H4 (cell line): ENCODE measurements at places on chromosomes 7 and 10. TPM values are rescaled to one million over a fixed set of nuclear protein-coding genes. Genes with fewer than 3 reads are reported as not detected.

GRCh38 chr10:132447446-132448247, 50.6 kb downstream of the PWWP2B start:
- DNase-seq, result peak; percentile 45

The PRRT4 gene
- 0.21 TPM in 1 of 2 replicates, not detected in the other for total RNA-seq

DNA sequence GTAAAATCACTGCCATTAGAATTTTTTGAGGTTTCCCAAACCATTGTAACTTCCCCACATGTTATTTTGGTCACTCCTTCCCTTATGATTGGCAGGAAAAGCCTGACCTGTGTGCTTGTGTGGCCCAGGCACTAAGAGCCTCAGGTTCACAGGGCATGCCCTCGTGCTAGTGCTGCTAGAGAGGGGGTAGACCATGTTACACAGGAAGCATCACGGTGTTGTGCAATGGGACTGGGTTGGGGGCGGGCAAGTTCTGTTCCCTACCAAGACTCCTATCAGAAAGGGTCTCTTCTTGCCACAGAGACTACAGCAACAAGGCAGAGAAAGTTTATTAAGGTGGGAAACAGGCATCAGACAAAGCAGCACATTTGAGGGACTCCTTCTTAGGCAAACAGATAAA, 32.2 kb downstream of the LSM5 start:
- DNase-seq, result no peak

The CLEC5A gene
- total RNA-seq, result not detected in 2 replicates

- DNase-seq, result no peak
Measured at GRCh38 chr10:11901833-11902475, 78.8 kb downstream of the PROSER2 start.

DNA sequence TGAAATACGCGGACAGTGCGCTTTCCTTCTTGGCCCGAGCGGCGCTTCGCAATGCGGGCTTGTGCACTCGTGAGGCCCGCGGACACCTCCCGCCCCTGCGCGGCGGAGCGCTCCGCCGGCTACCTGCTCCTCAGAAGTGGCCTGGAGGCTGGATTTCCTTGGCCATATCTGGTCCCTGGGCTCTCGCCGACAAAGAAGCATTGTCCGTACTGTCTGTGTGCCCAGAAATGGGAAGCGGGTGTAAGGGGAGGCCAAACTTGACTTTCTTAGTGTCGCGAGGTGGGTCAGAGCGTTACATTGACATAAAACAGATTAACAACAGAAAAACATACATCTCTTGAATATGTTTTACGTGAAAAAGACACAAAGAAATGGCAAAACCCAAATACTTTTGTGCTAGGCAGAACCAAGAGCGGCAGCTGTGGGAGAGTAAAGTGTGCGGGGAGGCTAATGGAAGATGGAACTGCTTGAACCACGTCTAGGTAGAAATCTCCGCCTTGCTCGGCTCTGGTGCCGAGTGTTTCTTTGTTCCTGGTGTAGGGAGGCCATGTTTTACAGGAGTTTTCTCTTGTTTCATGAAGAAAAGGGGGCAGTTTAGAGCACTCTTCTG, 1.4 kb downstream of the LANCL2 start:
- no peak for DNase-seq
